Stimulated activated CD4-positive, alpha-beta T cell treated with anti-CD3 and anti-CD28 coated beads, Interleukin-15, amount 100 ng/mL, for 1 hour (primary cell): ENCODE measurements at places on chromosomes 4 and X.

- DNase-seq = no peak
These were observed 5.9 kb downstream of the ATOH1 start for GRCh38 chr4:93834249-93835066.

- no peak for DNase-seq
These were observed 52.9 kb downstream of the TXK start for GRCh38 chr4:48081196-48081595.

GRCh38 chr4:110617075-110617640, 5.7 kb downstream of the PITX2 start:
- DNase-seq = no peak

GRCh38 chr4:3362431-3363287, 69.8 kb downstream of the RGS12 start:
- DNase-seq = no peak
